Cerebellar nuclear complex (tissue), 1 donor: ENCODE measurements at places on chromosomes 2 and 18.

DNA sequence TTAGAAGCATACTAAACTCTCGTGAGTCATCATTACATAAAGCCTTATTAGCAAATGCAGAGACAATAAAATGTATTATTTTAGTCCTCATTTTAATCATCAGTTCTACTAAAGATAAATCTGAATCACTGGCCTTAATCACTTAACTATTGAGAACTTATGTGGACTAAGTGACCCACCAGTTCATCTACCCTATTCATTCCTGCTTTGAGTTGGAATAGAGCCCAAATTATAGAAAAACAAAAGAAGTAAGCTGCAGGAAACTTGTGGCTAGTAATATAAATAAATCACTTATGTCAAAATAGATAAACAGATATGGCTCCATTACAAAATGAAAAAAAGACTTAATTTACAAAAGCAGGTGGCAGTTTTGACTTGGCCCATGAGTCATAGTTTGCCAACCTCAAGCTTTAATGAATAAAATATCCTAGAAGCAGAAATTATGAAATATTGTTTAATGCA is 851.8 kb upstream of the CRIM1 start:
- no peak for DNase-seq

DNA sequence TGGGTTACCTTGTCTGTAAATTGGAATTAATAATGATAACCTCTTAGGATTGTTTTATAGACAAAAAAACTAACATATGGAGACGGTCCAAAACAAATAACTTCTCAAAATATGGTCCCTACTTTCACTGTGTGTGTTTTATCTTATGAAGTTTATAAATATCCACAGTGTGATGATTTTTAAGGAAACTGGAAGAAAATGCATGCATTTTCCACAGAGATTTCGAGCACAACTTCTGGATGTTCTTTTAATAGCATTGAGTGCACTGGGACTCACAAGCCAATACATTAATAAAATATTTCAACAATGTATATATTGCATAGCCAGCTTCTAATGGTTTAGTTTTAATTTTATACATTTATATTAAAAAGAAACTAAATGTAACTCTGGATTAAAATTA is 87.9 kb upstream of the SPHKAP start:
- no peak for DNase-seq

GRCh38 chr2:164302786-164303185 is 318.5 kb downstream of the GRB14 start:
- no peak for DNase-seq

GRCh38 chr18:31667185-31667584 is 17.2 kb downstream of the B4GALT6 start:
- no peak for DNase-seq

DNA sequence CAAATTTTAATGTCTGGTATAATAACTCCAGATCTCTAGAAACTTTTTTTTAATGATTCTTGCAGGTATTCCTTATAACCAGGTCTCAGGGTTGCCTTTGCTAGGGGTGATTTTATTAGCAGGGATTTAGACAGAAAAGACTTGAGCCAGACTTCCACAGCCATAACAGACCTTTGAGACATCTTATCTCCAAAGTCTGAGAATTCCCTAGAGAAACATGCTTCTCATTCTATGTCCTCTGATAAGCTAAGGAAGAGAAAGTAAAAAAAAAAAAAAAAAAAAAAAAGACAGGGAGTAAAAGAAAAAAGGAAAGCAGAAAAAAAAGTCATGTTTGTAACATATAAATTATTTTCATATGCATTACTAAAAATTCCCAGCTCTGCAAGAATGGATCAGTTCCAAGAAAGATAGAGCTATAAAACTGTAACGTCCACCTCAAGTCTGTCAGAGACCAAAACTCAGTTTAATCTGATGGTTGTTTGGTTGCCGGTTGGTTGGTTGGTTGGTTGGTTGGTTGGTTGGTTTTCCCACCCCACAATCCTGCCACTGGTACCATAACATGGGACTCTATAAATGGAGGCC is 153.8 kb downstream of the COL6A3 start:
- DNase-seq, result no peak

DNA sequence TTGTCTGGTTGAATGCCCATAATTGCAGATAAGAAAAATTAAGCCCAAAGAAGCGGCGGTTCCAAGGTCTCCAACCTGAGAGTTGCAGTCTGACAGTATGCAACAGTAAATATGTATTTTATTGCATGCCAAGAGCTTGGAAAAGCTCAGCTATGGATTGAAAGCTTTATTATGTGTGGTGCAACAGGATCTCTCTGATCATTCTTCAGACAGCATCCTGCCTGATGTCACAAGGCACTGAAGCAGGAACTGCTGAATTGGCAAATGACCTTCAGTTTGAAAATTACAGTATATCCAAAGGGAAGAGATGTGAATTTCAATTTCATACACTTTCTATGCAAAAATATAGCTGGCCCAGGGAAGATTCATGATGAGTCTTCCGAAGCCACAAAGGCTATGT is 42.5 kb downstream of the DOCK10 start:
- DNase-seq, result no peak

- DNase-seq, result no peak
These were observed 76.3 kb downstream of the MBD2 start for GRCh38 chr18:54148151-54148550.

DNA sequence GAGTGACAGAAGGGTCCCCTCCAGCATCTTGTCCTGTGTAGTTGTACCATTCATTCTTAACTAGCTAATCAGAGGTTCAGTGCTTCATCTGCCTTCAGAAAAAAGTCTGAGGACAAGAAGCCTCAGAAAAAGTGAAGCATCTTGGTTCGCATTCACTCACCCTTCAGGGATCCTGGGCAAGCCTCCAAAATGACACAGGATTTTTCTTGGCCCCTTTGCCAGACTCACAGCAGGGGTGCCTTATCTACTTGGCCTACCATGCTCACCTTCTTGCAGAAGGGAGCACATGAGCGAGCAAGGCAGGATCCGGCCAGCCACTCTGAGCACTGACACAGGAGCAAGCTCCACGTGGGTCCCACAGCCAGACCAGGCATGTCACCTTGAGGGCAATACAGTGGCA is 43.1 kb upstream of the XDH start:
- DNase-seq, result no peak

- DNase-seq, result no peak
These were observed 13.3 kb downstream of the RIF1 start for GRCh38 chr2:151422917-151423439.
